CD4-positive, alpha-beta T cell treated with Interleukin-15 for 4 hours (primary cell): ENCODE measurements at places on chromosomes 5 and 9.

DNA sequence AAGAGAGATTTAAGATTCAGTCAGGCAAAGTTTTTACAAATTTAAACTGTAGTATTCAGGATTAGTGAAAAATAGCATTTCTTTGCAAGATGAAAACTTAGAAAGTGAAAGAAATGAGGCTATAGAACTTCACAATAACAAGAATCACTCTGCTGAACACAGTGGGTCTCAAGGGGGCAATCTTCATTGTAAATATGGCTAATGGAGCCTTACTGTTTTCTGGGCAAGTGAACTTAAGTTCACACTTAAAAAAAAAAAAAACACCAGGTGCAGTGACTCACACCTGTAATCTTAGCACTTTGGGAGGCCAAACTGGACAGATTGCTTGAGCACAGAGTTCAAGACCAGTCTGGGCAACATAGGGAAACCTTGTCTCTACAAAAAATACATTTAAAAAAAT, 175.9 kb upstream of the SNX2 start:
- DNase-seq: no peak

DNA sequence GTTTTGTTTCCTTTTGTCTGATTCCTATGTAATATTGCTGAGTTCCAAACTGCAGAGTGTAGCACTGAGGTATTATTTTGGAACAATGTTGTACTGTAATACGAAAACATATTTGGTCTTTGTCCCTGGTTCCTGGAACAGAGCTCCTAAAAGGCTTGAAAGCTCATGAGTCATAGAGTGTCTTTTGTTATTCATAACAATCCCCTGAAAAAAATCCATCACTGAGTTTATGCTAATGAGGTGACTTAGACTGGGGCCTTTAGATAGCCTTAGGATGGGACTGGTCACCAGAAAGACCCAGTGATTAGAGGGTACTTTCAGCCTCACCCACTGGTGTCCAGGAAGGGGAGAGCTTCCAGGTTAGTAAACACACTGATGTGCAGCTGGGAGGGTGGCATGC, 132.7 kb upstream of the POU5F2 start:
- no peak for DNase-seq

DNA sequence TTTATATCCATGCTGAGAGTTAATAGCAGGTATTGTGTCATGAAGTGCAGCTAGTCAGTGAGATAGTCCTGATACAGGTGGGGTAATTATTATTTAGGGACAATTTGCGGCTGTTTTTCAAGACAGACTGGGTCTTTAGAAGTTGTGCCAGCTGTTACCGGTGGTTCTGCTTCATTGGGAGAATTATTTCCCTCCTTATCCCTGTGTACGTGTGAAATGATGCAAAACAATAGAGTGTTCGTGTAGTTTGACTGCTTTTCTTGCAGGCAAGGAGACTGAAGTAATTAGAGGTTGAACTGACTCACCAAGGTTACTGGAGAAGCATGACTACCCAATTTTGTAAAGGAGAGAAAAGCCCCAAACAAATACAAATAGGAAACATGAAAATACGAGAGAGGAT, 101.7 kb downstream of the ARRDC3 start:
- DNase-seq: no peak

DNA sequence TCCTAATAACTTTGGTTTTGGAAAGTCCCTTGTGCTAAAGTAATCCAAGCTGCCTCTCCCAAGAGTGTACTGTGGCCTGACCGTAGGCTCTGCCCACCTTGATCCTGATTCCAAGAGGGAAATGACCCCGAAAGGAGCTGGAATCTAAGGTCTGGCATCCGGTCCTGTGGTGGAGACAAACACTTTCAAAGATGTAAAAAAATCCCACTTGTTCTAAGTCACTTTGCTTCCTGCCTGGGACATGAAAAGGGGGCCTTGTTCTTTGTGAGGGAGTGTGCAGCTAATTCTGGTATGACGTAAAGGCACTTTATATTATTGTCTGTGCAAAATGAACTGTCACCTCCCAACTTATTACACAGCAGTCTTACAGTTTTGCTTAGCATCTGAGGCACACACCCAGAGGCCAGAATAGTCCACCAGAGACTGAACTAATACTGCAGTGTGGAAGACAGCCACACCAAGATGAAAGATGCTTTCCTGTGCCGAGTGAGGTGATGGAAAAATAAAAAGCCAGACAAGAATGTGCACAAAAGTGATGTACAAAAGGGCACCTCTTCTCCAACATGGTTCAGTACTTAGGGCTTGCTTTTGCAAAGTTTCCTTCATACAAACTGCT, 128.7 kb downstream of the SLC12A2 start:
- no peak for DNase-seq

GRCh38 chr5:91277840-91278239, 105.3 kb downstream of the ARRDC3 start:
- DNase-seq: no peak

DNA sequence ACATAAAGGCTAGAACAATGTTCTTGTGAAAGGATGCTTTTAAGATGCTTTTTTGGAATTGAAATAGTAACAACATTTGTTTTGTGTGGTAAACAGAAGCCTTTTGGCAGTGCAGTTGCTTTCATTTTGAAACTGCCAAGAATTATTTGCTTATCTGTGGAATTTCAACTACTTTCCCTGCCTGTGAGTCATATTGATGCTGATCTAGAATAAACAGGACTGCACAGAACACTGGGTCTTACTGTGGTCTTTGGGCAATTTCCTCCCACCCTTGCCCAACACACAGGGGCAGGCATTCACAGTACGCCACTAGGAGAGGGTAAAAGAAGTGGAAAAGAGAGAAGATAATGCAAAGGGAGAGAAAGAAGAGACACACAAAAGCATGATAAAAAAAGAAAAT, 483.7 kb downstream of the ELAVL2 start:
- DNase-seq: no peak

DNA sequence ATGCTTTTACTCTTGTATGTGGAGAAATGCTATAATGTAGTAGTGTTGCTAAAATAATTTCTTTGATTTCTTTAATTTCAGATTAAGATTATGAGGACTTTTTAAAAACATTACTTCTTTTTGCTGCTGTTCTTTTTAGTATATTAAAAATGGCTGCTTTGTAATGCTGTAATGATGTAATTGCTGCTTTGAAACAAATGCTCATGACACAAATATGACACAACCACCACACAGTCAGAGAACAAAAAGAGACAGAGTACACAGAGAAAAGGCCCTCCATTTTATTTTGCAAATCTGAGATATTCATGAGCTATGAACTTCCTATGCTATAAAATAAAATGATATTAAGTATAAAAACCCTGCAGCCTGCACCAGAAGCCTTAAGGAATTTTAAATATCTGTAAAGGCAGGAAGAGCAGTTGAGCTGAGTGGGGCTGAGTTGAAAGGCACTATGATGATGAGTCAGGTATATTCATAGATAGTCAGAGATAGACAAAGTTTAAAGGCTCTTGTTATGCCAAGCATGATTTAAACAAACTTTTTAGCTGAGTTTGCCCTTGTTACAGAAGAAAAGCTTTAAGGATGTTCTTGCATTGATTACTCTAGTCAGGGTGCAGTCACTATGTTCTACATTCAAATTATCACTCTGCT, 5.1 kb upstream of the POU5F2 start:
- no peak for DNase-seq

DNA sequence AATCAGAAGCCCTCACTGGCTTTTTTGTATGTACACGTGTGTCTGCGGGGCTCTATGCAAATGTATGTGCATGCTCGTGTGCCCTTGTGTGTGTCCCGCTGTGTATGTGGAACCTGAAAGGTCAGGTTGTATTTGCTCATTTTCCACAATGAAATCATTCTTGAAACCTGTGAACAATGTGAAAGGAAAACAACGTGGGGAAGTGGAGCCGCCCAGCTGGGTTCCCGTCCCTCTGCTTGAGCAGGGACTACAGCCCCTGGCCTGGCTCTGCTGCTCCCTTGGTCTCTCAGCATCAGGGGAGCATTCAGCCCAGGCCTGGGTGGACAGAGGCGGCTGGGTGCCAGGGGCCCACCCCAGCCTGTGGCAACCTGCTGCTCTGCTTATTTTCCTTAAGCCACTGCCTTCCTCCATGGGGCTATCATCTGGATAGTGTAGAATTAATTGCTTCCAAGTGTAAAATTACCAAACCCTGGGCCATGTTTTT, 3.0 kb downstream of the ECSCR start:
- DNase-seq: no peak

DNA sequence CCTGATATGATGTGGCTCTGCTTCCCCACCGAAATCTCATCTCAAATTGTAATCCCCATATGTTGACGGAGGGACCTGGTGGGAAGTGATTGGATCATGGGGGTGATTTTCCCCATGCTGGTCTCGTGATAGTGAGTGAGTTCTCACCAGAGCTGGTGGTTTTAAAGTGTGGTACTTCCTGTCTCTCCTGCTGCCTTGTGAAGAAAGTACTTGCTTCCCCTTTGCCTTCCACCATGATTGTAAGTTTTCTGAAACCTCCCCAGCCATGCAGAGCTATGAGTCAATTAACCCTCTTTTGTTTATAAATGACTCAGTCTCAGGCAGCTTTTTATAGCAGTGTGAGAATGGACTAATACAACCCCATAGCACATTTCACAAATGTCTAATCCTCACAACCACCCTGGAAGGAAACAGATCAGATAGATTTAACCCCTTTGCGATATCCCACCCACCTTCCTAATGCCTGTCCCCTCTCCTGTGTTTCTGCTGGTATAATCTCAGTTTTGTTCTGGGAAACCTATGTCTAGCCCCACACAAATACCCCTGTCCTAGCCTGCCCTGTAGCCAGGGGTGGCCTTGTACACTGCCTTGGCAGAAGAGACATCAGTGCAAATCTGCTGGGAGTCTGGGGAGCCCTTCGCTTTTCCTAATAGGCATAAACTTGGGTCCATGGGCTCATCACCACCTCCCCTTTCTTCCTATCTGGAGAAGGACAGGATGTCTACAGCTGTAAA, 157.0 kb upstream of the RAI14 start:
- peak; percentile 6 for DNase-seq

DNA sequence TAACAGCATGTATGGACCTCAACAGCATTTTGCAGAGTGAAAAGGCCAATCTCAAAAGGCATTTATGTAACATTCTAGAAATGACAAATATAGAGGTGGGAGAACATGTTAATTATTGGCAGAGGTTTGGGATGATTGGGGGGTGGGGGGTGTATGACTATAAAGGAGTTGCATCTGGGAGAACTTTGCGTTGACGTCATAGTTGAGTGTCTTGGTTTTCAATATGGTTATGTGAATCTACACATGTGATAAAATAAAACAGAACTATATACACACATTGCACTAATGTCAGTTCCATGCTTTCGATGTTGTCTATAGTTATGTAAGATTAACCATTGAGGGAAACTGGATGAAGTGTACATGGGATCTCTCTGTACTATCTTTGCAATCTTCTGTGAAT, 139.1 kb downstream of the SV2C start:
- DNase-seq: no peak
